ENCODE measurements at places on chromosomes 1 and 21.

DNA sequence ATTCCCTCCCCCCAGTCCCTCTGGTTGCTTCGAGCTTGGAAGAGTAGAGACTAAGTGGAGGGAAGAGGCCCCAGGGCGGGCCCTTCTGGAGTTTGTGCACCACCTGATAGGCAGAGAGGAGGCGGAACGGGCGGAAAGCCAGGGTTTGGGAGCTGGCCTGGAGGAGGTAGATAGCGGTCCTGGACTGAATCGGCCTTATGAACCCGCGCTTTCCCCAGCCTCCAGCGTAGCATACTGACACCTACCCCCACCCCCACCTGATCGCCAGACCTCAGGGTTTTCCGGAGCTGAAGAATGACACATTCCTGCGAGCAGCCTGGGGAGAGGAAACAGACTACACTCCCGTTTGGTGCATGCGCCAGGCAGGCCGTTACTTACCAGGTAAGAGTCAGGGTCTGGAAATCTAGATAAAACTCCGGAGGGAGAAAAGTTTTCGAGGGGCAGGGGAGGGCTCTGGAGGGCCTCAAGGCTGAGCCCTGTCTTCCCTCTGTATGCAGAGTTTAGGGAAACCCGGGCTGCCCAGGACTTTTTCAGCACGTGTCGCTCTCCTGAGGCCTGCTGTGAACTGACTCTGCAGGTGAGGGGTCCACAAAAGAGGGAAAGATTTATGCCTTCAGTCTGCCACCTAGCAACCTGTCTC lies 705 bp downstream of the UROD start:
- DNase-seq: peak; percentile 61

- DNase-seq: no peak
These were observed 216.4 kb downstream of the SLC44A5 start for GRCh38 chr1:75394386-75395139.

DNA sequence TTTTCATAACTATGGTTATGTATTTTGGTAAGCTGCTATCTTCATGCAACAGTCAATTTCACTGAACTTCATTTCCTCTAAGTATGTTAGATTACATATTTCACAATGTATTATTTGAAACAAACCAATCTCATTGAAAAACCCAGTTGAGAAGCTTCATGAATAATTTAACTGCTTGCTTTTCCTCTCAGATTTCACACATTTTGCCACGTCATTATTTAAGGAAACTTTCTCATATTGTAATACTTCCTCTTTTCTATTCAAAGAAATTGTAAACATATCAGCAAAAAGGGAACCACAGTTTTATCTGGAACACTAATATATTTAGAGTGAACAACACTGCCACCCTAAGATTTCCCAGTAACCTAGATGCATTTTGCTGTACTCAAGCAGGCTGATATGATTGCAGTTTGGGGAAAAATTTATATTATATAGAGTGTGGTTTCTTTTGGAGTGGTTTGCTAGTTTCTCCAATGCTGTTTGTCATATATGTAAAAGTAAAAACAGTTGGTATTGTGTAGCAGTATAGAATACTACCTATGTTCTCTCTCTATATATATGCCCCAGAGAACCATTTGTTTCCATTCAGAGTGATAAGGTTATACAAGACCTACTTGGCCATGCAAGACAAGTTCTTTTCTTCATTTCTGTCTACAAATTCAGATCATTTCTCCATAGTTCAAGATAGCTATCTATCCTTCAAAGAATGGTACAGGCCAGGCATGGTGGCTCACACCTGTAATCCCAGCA lies 28.4 kb upstream of the AHCTF1 start:
- peak; percentile 34 for DNase-seq

DNA sequence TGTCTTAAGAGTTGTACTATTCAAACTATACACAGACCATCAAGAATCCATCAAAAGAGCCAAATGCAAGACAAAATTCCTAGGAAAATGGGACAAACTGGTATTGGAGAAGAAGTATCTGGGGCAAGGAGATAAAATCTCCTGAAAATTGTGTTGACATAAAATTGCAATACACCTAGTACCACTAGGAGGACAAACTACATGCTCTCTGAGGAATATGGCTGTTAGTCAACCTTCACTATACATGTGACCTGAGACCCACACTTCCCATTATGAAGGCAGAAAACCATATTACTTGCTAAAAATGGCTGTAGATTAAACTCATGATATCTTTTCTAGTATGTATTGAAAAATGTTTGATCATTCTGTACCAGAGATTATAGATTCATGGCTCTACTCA lies 30.0 kb downstream of the IRF2BP2 start:
- no peak for DNase-seq

DNA sequence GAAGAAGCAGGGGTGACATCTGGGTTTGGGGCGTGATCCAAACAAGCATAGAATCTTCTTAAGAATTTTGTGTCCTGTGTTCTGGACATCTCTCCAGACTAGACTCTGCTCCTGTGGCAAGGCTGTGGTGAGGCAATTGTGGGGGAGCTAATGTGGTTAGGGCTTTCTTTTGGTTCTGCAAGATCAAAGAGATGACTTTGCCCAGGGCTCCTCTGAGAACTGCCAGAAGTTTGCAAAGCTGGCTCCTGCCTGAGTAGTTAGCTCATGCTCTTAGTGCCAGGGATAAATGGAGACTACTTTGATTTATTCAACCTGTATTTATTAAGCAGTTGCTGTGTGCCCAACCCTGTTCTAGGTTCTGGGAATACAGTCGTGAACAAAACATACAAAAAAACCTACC lies 34.0 kb upstream of the CRNN start:
- DNase-seq: no peak

DNA sequence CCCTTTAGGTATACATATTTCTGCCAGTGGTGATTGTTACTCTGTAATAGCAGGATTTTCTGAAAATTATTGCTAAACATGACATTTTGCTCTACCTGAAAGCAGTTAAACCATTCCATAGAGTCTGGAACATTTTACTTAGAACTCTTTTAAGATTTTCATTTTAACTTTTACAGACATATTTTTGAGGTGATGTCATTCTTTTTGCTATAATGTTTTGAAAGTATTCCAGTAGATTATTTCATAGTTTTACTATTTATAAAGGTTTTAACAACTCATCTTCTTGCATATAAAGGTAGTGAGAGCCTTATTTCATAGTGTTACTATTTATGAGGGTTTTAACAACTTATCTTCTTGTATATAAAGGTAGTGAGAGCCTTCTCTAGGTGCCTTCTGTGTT lies 42.9 kb downstream of the PTBP2 start:
- no peak for DNase-seq

- DNase-seq: no peak
These were observed 33.2 kb upstream of the KIAA0040 start for GRCh38 chr1:175225805-175226129.

DNA sequence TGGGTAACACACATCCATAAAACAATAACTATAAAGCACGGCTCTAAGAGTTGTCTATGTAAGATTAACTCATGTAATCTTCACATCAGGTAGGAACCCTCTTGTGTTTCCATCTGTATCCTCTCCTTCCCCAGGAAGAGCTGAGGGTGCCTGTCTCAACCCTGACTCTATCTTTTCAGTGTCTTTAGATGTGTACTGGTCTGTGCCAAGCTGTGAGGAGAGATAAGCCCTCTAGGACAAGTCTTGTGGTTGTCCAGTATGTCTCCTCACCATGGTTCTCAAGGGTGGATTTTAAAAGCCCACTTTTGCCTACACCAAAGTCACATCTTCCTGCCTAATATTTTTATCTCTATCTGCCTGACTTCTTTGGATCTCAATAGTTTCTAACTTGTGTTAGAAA lies 300.1 kb downstream of the KCNT2 start:
- no peak for DNase-seq

- no peak for DNase-seq
These were observed 132.1 kb downstream of the RPS6KC1 start for GRCh38 chr1:213183036-213183672.

GRCh38 chr1:156740237-156740740 lies 599 bp downstream of the MRPL24 start:
- no peak for DNase-seq

GRCh38 chr21:41924368-41924754 lies 29.5 kb downstream of the C2CD2 start:
- DNase-seq: peak; percentile 70

- DNase-seq: no peak
These were observed 67.4 kb downstream of the DDAH1 start for GRCh38 chr1:85397490-85398032.

GRCh38 chr1:227299241-227299627 lies 19.1 kb downstream of the CDC42BPA start:
- DNase-seq: peak; percentile 34

DNA sequence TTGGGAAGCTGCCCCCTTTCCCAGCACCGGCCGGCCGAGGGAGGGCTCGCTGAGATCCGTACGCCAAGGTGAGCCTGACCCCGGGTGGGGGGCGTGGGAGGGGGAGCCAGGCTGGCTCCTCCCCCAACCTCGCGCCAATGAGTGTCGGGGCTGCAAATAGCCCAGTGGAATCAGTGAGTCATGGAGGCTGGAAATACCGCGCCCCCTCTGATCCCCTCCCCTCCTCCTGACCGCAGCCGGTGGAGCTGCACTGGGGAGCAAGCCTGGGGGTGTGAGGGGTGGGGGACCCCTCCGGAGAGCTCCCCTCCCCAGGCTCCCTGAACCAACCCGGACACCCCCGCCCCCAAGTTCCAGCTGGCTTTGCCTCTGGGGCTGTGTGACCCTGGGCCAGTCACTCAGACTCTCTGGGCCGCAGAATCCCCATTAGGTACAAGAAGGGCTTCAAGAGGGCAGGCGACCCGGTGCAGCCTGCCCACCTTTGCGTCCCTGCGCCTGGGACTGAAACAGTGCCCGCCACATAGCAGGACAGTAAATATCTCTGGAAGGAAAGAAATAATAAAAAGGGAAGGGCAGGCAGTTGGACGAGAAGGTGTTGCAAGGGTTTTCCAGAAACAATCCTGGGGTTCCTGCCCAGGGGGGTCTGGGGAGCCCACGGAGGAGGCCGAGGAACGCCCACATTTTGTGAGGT lies 4.5 kb downstream of the HSPB7 start:
- DNase-seq: peak; percentile 49

DNA sequence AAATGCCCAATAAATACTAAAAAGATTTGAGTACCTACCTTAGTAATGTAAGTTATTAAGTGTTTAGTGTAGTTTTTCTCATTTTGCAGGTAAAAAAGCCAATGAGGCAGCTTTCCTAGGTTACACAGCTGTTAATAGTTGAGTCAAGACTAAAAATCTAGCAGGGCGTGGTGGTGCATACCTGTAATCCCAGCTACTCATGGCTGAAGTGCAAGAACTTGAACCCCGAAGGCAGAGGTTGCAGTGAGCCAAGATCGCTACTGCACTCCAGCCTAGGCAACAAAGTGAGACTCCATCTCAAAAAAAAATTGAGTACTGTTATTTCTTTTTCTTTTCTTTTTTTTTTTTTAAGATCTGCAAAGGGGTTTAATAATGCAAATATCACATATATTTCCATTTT lies 7.7 kb downstream of the YBX1 start:
- no peak for DNase-seq

GRCh38 chr1:7076572-7076971 lies 291.3 kb downstream of the CAMTA1 start:
- no peak for DNase-seq

DNA sequence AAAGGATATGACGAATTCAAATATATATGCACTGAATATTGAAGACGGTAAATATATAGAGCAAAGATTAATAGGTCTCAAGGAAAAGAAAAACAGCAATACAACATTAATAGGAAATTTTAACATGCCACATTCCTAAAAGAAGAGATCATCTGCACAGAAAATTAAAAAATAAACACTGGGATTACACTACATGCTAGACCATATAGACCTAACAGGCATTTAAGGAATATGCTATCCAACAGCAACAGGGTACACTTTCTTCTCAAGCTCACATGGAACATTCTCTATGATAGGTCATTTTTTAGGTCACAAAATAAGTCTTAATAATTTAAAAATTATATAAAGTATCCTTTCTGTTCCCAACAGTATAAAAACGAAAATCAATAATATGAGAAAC lies 1038.3 kb downstream of the KCNT2 start:
- DNase-seq: no peak

- DNase-seq: no peak
These were observed 8.5 kb downstream of the SLC26A9 start for GRCh38 chr1:205934788-205935187.

DNA sequence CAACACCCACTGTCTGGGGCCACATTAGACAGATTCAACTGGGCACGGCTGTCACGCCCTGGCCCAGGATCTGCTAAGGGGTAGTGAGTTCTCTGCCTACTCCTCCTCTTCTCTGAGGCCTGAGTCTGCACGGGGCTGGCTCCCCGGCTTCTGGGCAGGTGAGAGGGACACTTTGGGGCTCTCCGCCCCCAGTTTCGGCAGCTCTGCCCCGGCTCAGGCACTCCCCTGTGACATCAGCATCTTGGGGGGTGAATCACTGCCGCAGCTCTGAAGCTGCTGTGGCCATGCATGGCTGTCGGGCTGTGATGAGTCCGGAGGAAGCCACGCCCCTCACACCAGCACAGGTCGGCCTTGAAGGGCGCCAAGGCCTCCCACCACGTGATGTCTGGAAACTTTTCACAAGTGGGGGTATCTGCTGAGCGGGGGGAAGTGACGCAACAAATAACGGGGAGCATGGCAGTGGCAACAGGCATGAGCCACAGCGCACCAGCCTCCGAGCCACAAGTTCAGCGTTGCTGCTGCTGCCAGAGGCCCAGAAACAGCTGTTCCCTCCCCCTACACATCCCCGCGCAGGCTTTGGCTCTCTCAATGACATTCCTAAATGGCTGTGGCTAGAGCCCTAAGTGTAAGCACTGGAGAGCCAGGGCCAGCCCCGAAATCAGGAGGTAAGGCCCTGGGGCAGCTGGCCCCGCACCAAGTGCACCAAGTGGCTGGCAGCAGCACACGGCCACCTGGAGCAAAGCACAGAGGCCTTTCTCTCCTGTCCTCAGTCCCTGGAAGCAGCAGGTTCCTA lies 26.3 kb downstream of the ZBTB17 start:
- DNase-seq: peak; percentile 97

DNA sequence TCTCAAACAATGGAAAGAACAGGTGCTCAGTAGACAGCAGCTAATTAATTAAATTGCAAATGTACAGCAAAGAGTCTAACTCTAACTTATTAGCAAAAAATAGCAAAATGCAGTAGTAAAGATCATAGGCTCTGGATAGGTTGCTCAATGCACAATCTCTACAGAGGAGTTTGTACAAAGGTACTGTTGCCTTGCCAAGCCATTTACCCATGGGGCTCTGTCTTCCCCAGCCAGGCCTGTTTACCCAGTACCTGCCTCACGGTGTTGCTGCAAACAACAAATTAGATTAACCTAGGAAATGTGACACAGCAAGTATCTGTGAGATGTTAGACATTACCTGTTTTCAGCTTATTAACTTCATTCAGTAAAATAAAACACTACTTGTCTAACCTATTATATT lies 222.0 kb downstream of the DENND1B start:
- no peak for DNase-seq

DNA sequence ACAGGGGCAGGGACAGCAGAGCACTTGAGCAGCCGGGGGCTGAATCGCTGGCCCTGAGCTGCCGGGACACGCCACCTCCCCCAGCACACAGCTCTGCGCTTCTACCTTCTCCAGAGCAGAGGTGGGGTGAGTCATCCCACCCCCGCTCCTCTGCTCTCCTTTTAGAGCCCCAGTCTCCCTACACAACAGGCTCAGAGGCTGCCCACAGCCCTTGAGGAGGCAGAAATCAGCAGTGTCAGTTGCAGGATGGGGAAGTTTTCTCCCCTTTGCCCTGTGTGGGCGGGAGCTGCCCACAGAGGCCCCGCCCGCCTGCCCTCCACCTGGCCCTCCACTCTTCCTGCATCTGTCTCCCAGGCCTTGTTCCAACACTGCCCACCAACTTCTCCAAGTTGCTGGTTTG lies 94.6 kb downstream of the STUM start:
- peak; percentile 84 for DNase-seq

- no peak for DNase-seq
These were observed 557.2 kb upstream of the BEND5 start for GRCh38 chr1:49333906-49334305.
